ENCODE measurements at places on chromosomes 6 and 20.

- H3K27ac ChIP-seq = no peak overlapping the region
- H3K36me3 ChIP-seq = no peaks in the 10 kb centered on the region
- H3K4me3 ChIP-seq = no peak overlapping the region
- H3K4me1 ChIP-seq = no peaks in the 10 kb centered on the region
Observed at GRCh38 chr20:19056909-19057308, 155.5 kb upstream of the SLC24A3 start.

DNA sequence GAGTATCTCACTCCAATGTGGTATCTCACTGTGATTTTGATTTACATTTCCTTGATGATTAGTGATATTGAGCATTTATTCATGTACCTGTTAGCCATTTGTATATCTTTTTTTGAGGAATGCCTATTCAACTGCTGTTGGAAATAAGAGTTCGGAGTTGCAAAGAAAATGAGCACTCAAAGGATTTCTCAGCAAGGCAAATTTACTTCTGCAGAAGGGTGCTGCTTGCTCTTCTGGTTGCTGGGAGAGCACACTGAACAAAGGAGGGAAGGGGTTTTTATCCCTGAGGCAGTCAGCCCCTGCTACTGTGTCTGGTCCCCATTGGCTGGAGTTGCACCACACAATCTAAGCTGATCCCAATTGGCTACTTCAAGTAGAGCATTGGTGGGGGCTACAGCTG, 822.4 kb upstream of the ADGRB3 start:
- H3K36me3 ChIP-seq = no peaks in the 10 kb centered on the region
- DNase-seq = no peak
- H3K27me3 ChIP-seq = no peaks in the 10 kb centered on the region

DNA sequence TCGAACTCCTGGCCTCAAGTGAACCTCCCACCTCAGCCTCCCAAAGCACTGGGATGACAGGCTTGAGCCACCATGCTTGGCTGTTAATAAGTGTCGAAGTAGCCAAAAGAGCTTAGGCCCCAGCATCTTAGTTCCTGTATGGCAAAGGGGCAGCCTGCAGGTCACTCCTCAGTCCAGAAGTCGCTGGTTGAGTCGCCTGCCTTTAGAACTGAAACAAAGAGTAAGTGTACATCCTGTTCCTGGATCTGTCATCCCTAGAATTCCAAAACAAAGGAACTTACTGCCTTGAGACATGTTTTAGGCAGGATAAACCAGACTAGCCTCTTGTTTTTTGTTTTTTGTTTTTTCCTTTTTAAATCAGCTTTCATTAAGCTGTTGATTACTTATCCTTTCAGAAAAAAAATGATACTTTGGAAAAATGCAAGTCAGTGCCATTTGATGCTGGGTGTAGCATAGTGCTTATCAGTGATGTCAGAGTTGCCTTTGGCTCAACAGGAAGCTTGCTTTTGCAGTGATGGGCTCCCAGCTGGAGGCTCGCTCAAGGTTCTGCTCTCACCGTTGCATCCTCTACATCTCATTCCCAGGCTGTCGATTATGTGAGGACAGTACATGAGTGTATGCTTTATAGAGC, 9.0 kb downstream of the ACTR5 start:
- no peak for DNase-seq
- no peak overlapping the region for H3K27ac ChIP-seq
- no peaks in the 10 kb centered on the region for H3K4me1 ChIP-seq
- peaks cover 61% of the 10 kb centered on the region for H3K36me3 ChIP-seq
- H3K4me3 ChIP-seq = no peak overlapping the region

DNA sequence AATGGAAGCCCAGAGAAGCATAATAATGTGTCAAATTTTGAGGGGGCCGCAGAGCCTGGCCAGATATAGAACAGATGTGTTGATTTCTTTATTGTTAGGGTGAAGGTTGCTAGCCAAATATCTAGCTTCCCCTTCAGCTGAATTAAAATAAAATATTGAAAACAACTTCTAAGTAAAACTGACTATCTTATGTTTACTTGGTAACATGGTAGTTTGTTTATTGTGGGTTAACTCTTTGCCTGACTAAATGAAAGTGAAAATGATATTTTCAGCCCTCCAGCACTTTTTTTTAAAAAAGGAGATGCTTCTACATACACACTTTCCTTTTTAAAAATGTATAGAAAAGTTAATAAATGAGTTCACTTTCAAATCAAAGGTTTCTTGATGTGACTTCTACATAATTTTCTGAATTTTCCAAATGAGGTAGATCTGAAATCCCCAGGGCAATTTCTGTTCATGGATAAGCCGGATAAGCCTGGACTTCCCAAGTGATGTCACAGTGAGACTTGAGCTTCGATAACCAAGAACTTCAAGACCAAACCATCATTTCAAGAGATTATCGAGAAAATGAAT, 172.1 kb upstream of the OLIG3 start:
- H3K4me3 ChIP-seq = no peak overlapping the region
- no peak overlapping the region for H3K27ac ChIP-seq
- no peaks in the 10 kb centered on the region for H3K4me1 ChIP-seq
